ENCODE measurements at places on chromosomes 6 and 20.
A peak's percentile ranks its signal among the peaks of the same experiment; 100 is the strongest.

DNA sequence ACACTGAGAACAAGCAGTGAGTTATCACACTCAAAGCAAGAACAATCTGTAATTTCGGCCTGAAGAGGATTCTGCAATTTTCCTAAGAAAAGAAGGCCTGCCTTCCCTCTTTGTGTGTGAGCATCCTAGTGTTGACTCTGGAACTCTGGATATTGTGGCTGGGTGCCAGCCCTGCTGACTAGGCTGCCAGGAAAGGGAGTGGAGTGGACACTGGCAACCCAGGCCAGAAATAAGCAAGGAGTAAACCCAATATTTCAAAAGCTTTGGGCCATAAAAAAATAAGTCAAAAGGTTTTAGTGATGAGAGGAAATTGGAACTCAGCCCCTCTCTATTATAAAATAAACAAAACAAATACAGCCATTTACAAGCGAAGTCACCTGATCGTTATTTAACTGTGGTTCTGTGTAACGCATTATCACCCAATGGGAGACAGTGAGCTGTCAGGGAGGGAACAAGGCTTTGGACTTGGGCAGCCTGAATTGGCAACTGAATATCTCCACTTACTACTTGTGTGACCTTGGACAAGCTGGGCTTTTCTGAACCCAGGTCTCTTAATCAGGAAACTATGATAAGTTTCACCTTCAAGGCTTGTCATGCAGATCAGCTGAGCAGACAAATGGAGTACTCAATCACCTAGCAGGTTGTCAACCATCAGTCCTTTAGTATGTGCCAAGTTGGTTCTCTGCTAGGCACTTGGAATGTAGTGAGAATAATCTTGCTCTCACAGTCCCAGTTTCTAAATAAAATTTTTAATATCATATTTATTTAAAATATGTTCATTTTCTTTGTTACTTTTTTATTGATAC lies 196.2 kb downstream of the PAX1 start:
- DNase-seq = no peak

GRCh38 chr6:6725468-6726209 lies 137.1 kb downstream of the LY86 start:
- DNase-seq = no peak

GRCh38 chr6:18028332-18028731 lies 40.9 kb upstream of the KIF13A start:
- DNase-seq = no peak

DNA sequence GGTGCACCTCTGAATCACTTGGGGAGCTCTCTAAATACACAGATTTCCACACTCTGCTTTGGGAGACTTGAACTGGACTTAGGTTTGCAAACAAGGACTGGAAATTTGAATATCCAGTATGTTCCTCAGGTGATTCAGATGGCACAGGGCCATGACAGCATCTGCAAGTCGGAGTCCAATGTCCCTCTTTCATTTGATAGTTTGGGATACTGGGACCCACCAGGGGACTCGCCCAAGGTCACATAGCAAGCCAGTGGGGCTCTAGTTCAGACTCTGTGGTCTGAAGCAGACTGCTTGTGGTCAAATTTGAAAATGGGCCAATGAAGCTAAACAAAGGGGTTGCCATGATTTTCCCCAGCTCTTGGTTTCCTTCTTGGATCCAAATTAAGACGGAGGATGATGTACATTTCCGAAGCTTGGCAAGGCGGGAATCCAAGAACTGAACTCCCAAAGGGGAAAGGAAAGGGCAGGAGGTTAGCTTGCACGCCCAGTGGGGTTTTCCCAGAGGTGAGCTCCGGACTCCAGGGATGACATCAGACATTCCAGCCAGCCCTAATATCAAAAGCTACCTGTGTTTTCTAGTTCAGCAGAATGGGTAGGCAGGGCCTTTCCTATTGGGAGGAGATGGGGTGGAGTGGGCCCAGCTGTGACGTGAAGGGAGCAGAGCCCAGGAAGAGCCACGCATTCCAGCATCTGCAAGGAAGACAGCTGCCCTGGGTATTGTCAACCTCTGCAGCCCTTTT lies 3.4 kb upstream of the SYS1 start:
- DNase-seq = no peak

DNA sequence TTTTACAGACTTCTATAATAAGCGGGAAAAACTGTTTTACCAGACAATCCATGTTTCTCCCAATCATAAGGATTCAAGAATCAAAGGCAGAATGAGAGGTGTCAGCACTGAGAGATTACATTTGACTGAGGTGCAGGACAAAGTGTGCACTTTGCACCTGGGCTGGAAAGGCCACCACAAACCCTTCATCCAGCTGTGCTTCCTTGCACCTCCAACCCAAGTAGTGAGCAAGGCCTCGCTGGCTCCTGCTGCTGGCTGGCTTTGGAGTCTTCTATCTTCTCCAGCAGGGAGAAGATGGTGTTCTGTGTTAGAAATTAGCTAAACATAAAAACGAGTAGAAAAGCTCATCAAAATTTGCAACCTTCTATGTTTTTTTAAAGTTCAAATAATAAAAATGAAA lies 77.7 kb downstream of the CHD6 start:
- DNase-seq = no peak

GRCh38 chr6:8337147-8337546 lies 98.2 kb downstream of the SLC35B3 start:
- no peak for DNase-seq

- no peak for DNase-seq
These were observed 4.6 kb downstream of the SLC44A4 start for GRCh38 chr6:31874084-31874670.

GRCh38 chr20:25324412-25324811 lies 66.2 kb downstream of the ABHD12 start:
- DNase-seq = no peak

GRCh38 chr6:37304766-37305165 lies 46.8 kb upstream of the TMEM217 start:
- DNase-seq = no peak

- no peak for DNase-seq
These were observed 15.1 kb downstream of the TBC1D32 start for GRCh38 chr6:121319112-121319553.

- DNase-seq = peak; percentile 21
These were observed 49.1 kb downstream of the UTRN start for GRCh38 chr6:144334150-144334708.

- no peak for DNase-seq
These were observed 2.4 kb downstream of the METTL24 start for GRCh38 chr6:110355727-110356126.

DNA sequence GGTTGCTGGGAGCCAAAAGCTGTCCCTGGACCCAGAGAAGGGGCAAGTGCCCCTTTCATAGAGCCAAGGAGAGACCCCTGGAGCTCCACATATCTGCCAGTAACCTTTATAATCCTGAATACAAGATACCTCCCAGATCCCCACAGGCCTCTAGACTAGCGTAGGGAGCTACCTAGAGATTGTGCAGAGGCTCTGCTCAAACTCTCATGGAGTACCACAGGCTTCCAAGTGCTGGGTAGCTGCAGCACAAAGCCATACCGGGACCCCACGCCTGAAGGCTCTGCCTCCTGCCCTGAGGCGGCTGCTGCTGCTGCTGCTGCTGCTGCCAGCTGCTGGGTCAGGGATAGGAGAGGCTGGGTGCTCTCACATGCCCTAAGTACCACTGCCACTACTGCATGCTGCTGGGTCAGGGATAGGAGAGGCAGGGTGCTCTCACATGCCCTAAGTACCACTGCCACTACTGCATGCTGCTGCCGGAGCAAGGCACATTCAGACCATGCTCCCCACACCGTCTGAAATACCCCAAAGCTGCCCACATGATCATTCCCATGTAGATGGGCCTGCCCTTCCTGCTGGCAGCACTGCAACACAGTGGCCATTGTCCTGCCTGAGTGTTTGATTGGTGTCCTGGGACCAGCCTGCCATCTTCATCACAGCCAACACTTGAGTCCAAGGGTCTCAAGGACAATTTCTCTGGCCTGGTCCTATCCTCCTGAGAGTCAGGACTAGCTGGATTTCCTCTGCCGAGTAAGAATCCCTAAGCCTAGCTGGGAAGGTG lies 1434.3 kb upstream of the ADGRB3 start:
- no peak for DNase-seq

DNA sequence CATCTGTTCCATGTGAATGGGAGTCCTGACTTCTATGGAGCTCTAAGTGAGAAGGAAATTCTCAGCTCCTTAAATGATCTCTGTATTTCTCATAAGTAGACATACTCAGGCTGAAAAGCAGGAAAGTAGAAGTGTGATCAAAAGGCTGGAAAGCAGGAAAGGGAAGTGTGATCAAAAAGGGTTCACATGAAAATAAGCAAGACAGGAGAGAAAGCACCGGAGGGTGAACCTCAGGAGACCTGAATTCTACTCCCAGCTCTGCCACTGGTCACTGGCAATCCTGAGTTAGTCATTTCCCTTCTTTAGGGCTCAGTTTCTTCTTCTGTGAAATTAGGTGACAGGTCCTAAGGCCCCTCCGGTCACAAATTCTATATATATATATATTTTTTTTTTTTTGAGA lies 55.5 kb upstream of the TRERF1 start:
- no peak for DNase-seq

GRCh38 chr6:89951574-89952104 lies 57.4 kb downstream of the GJA10 start:
- no peak for DNase-seq

DNA sequence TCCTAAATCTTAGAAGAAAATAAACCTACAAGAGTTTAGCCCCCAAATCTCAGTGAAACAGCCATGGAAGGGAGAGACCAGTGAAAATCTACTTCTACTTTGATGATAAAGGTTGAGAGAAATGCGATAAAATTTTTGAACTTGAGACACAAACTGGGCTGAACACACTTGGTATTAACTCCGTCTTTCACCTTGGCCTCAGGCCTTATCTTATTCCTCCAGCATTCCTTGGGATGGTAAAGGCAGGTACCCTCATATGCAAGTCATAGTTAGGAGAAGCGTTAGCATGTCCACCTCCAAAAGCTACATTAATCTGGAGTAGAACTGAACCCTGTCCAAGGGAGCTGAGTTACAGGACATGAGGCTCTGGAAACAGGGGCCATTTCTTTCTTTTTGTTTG lies 1.2 kb upstream of the SPTLC3 start:
- no peak for DNase-seq

DNA sequence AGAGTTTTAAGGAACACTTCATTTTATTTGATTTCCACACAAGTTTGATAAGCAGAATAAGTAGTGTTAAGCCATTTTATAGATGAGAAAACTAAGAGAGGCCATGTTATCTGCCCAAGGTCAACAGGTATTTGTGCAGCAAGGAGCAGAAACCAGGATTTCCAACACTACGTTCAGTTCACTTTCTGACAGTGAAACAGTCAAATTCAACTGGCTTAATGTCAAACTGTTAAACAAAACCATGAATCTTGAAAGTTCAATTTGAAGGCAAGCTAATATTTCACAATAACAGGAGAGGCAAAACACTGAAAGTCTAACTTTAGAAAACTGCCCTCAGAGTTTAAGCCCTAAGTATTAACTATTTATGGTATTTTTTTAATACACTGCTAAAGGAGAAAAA lies 32.6 kb downstream of the DTNBP1 start:
- DNase-seq = no peak

DNA sequence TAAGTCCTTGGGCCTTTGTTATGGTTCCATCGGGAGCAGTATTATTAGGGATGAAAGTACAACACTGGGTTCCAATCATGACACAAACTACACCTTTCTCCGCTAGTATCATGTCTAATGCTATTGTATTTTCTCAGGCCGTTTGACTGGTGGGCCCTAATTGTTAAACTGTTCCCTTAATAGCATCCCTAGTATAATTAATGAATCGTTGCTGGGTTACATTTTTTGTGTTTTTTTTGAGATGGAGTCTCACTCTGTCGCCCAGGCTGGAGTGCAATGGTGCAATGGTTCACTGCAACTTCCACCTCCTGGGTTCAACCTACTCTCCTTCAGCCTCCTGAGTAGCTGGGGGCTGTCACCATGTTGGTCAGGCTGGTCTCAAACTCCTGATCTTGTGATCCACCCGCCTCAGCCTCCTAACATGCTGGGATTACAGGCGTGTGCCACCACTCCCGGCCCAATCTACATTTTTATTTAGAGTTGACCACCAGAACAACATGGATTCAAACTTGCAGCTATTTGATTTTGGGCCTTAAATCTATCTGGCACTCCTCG lies 4.1 kb upstream of the ZNFX1 start:
- no peak for DNase-seq

DNA sequence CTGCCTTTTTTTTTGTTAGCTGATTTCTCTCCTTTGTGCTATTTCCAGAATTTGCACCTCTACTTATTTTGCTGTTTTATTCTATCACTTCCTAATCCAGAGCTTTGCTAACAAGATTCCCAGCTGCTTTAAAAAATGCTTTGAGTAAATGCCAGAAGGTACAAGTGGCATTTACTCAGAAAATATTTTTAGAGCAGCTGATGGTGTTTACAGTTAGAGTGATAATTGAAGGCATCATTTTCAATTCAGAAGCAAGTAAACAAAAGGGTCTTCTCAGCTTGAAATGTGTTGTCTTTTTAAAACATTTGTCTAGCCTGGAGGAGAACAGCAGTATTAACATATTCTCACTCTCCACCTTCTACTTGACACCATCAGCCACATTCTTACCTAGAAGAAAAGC lies 99.9 kb downstream of the OTOR start:
- DNase-seq = no peak

DNA sequence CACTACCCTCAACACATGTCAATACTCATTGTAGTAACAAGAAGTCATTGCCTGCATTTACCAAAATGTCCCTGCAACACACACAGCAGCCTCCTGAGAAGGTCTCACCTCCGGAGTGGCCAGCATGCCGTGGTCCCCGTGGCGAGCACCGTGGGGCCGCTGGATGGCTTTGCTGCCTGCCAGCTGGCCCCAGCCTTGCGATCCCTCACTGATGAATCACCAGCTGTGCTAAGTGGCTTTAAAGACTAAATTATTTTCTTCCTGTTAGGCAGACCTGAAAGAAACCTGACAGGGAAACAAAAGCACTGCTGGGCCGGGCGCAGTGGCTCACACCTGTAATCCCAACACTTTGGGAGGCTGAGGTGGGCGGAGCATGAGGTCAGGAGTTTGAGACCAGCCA lies 306.7 kb downstream of the CDH4 start:
- DNase-seq = no peak

- DNase-seq = no peak
These were observed 139.5 kb upstream of the CDH4 start for GRCh38 chr20:61112515-61112914.

DNA sequence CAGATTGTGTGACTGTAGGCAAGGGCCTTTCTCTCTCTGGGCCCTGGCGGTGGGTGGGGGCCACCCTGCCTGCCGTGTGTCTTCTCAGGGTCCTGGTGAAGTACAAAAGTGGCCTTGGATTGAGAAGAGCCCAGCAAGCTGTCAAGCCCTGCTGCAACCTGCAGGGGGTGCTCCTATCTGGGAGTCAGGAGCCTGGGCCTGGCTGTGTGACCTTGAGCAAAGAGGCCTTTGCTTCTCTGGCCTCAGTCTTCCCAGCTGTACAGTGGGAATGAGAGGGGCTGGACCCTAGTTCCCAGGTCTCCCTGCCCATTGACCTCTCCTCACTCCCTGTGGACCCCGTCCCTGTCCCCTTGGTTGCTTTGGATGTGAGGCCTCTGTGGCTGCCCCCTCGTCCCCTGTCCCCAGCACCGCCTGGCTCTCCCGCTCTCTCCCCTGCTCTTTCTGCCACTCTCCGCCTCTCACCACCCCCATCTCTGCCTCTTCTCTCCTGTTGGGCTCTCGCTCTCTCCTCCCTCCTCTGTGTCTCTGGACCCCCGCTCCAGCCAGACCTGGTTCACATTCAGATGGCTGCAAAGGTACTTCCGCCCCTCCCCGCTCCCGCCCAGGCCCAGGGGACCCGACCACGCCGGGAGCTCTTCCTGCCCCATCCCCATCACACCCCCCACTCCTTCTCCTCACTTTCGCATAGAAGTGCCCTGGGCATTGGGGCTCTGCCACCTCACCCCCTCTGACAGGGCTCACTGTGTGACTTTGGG lies 46.7 kb downstream of the SRC start:
- DNase-seq = no peak

- DNase-seq = no peak
These were observed 61.3 kb downstream of the ANKRD6 start for GRCh38 chr6:89494131-89494793.

All from activated naive CD8-positive, alpha-beta T cell treated with anti-CD3 and anti-CD28 coated beads, Interleukin-2, amount 50 U/mL, for 16 hours (primary cell).